Activated B cell treated with CpG ODN at 0.5 μM for 24 hours (primary cell): ENCODE measurements at places on chromosomes 12 and 14.

- no peak for DNase-seq
Measured at GRCh38 chr12:107144990-107145389, 51.6 kb upstream of the CRY1 start.

- DNase-seq = no peak
Measured at GRCh38 chr12:646442-647384, 16.5 kb downstream of the NINJ2 start.

GRCh38 chr12:50520416-50521207 is 15.8 kb downstream of the DIP2B start:
- no peak for DNase-seq

DNA sequence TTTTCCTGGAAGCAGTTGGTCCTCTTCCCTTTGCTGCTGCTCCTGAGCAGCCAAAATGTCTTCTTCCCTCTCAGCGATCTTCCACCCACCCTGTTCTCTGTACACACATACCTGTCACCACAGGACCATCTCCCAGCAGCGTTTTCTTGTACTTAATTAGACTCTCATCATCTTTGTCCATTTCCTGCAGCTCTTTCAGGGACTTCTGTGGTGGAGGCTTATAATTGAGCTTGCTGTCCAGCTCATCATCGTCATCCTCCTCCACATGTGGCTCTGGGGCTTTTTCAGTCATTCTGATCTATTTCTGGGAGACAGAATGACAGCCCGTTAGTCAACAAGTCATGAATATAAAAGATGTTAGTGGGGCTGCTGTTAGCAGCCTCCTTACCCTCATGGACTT is 11.0 kb downstream of the ARHGDIB start:
- no peak for DNase-seq

DNA sequence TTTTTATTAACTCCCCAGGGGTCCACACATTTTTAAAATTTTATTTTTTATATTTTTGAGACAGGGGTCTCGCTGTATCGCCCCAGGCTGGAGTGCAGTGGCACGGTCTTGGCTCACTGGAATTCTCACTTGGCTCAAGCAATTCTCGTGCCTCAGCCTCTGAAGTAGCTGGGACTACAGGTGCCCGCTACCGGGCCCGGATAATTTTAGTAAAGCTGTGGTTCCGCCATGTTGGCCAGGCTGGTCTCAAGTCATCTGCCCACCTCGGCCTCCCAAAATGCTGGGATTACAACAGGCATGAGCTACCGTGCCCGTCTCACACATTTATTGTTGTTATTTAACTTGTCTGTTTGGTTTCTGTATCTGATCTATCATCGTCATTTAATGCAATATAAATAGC is 307.4 kb downstream of the TMTC2 start:
- DNase-seq = no peak

GRCh38 chr12:6367969-6368892 is 7.1 kb downstream of the SCNN1A start:
- DNase-seq = no peak

- DNase-seq = no peak
Measured at GRCh38 chr12:113048716-113049127, 7.8 kb upstream of the DTX1 start.

DNA sequence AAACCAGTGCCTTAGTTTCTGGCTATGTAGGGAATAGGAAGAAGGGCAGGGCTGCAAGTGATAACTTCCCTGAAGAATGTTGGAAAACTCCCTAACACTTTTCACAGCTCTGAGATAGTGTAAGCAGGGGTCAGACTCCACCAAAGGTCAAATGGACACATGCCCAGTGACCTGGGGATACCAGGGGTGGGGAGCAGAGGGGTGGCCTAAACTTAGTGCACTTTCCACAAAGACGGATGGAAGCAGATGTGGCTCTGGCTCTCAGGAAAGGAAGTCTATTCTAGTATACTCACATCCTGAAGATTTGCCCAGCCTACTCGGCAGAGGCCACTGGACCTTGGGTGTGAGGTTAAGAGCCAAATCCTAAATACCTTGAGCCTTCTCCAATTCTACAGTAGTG is 285.8 kb downstream of the NUAK1 start:
- DNase-seq = no peak

GRCh38 chr12:131608740-131609690 is 101.9 kb upstream of the SFSWAP start:
- DNase-seq = peak; percentile 26

- no peak for DNase-seq
Measured at GRCh38 chr14:89241257-89241656, 175.8 kb downstream of the FOXN3 start.

- DNase-seq = no peak
Measured at GRCh38 chr12:58703866-58704265, 216.4 kb downstream of the LRIG3 start.

DNA sequence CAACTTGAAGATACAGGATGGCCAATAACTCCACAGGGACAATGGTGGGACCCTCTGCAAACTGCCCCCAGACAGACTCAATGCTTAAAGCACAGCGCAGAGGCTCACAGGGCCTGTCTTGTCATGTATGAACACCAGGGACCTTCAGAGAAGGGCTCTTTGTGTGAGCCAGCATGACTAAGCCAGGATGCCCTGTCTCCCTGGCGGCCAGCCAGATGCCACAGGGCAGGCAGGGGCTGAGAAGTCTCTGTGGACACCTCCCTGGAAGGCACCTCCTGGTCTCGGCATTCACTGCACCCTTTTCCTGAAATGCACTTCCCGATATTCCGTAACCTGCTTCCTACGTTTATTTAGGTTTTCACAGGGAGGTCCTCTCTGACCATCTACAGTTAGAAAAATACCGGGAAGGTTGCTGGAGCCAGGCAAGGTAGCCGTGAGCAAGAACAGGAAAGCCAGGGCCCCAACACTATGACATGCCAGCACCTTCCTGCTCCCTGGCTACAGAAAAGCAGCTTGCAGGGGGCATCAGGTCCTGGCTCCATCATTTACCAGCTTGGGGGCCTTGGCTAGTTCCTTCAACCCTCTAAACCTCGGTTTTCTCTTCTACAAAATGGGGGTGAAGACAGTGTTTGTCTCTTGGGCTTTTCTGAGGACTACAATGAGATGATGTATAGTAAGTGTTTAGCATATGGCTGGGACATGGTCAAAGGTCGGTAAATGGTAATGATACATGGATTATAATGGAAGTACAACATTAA is 65.0 kb downstream of the PITPNM2 start:
- no peak for DNase-seq

- no peak for DNase-seq
Measured at GRCh38 chr14:85016496-85016895, 513.4 kb upstream of the FLRT2 start.

- no peak for DNase-seq
Measured at GRCh38 chr12:109818905-109819500, 14.2 kb downstream of the TRPV4 start.

DNA sequence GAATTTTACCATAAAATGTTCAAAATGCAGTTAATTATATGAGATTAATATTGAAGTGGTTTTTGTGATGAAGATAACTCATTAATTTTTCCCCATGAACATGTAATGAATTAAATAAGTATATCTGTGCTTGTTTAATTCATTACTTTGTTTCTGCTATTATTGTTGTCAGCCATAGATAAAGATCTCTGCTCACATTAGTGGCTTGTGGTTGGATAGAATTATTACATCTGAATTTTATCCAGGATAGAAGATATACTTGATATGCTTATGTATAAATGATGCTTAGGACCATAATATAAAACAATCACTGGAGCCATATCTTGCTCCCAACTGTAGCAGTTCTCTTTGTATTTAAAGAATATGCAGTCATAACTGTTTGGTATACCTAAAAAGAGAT is 18.5 kb downstream of the TSPAN19 start:
- no peak for DNase-seq

DNA sequence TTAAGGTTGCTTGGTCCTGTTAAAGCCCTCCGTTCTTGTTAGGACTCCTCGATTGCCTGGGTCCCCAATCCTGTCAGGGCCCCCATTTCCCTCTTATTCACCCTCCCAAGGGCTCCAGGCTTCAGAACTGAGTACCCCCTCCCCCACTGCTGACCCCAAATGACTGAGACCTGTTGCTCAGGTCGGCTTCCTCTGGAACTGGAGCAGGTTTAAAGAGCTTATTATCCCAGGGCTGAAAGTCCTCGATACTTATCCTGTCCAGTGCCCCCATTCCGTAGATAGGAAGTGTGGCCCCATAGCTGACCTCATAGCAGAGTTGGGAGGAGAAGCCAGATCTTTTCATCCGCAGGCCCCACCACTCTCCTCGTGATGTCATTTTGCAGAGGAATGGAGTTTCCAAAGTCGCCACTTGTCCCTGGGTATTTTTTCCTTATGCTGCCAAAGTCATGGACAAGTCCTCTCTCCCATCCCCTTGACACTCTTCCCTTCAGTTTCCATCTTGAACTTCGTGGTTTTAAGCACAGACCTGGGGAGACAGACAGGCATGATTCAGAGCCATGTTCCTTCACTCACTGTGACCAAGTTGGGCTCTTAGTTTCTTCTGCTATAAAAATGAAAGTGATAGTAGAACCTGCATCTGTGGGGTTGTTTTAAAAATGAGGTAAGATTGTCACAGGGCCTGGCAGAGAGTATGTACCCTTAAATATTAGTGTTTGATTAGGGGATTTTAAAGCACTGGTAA is 1.2 kb downstream of the USP30 start:
- DNase-seq = no peak

- DNase-seq = no peak
Measured at GRCh38 chr14:74524076-74524811, 30.7 kb downstream of the ISCA2 start.

- no peak for DNase-seq
Measured at GRCh38 chr12:98421316-98421715, 94.1 kb upstream of the TMPO start.

DNA sequence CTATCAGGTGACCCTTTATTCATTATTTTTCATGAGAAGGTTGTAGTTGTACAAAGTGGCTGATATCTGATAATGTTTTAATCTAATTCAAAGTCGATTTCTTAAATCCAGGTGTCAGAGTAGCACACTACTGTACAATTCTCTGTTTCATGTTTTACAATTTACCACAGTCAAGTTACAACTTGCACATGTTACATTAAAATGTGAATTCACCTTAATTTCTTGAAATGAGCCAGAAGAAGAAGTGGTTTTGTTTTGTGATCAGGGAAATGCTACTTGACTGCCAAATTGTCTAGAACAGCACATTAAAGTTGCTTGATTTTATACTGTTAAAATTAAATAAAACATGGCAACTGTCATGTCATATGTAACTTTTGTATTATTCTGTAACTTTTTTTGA is 23.2 kb downstream of the LRRK2 start:
- no peak for DNase-seq

DNA sequence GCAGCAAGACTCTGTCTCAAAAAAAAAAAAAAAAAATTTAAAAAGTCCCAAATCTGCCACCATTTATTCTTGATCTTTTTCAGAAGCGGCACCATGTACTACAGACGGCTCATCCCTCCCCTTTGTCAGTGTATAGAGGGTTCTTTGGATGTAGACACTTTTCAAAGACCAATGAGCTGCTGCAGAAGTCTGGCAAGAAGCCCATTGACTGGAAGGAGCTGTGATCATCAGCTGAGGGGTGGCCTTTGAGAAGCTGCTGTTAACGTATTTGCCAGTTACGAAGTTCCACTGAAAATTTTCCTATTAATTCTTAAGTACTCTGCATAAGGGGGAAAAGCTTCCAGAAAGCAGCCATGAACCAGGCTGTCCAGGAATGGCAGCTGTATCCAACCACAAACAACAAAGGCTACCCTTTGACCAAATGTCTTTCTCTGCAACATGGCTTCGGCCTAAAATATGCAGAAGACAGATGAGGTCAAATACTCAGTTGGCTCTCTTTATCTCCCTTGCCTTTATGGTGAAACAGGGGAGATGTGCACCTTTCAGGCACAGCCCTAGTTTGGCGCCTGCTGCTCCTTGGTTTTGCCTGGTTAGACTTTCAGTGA is 6.5 kb upstream of the ACACB start:
- DNase-seq = no peak

GRCh38 chr12:59636945-59637691 is 41.3 kb downstream of the SLC16A7 start:
- no peak for DNase-seq

GRCh38 chr14:89331398-89331797 is 85.6 kb downstream of the FOXN3 start:
- no peak for DNase-seq

DNA sequence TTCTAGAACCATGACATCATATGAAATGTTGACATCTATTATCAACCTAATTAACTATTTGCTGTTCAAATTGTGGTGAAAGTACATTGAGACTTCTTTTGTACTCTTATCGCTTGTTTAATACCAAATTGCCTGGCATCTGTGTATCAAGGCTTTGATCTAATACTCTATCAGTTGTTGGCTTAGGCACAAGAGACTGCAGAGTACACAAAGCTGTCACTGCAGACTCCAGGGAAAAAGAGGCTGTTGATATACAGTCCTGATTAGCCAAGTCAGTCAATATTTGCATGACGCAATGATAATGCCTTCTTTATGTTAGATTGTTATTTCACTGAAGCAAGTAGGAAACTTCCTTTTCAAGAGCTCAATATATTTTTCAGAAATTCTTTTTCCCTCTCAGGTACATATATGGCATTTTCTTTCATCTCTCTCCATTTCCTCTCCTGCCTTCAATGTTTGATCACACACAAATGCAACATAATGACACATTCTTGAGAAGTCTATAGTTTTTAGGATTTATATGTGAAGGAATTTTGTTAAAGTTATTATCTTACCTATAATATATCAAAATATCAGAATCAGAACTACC is 32.3 kb upstream of the PTCSC3 start:
- no peak for DNase-seq

- no peak for DNase-seq
Measured at GRCh38 chr12:27206801-27207502, 37.1 kb upstream of the STK38L start.

DNA sequence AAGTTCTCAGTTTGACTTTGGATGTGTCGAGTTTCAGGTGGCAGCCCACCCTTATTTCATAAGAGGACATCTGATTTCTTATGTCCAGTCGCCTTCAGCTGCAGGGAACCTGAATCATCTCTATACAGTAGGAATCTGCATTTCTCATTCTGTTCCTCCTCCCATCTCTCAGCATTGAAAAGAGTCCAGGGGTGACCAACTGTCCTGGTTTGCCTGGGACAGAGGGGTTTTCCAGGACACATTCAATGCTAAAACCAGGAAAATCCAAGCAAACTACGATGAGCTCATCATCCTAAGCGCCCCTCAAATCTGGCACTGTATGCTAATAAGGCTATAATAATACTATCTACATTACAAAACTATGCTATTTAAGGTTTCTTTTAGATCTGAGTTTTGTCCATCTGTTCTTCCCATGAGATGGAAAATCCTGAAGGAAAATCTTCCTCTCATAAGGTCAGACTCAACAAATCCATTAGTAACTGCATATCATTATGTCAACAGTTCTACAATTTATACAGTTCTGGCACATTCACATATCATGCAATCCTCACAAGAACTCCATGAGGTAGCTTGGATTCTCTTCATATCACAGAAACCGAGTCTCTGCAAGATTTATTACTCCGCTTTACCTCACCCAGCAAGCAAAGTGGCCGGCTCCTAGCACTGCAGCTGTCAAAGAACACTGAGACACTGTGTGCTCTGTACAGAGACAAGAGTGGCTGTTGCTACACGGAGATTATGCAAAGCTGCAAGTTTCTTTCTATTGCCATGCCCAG is 15.6 kb upstream of the CALM1 start:
- no peak for DNase-seq

- no peak for DNase-seq
Measured at GRCh38 chr12:28086521-28087155, 103.6 kb upstream of the CCDC91 start.

- no peak for DNase-seq
Measured at GRCh38 chr14:37508503-37508902, 86.5 kb downstream of the FOXA1 start.
